ENCODE measurements at places on chromosomes 16 and 17. TPM values are rescaled to one million over a fixed set of nuclear protein-coding genes. Genes with fewer than 3 reads are reported as not detected.
A peak's percentile ranks its signal among the peaks of the same experiment; 100 is the strongest.

DNA sequence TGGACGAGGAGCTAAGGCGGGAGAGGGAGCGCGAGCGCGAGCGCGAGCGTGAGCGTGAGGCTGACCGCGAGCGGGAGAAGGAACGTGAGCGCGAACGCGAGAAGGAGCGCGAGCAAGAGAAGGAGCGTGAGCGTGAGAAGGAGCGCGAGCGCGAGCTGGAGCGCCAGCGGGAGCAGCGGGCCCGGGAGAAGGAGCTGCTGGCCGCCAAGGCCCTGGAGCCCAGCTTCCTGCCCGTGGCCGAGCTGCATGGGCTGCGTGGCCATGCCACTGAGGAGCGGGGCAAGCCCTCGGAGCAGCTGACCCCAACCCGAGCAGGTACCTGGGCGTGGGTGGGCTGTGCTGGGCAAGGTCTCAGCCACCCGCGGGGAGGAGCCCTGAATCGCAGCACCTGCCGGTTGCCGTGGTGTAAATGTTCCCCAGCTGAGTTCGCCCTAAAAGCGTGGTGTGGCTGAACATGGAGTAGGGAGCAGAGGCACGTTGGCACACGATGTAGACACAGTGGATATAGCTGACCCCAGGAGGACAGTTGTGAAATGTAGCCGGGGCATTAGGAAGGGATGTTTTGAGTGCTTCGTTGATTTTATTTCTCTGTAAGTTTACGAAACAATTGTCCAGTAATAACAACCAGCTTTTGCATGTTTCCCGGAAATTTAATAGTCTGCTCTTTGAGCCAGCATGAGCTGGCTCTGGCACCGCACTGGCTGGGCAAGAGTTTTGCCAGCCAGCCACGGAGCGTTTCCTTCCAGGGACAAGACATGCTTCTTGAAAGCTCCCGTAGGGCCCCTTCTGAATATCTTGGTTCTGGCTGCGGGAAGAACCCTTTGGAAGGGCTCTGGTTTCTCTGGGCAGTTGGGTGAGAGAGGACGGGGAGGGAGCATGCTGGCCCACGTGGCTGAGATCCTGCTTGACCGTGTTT, 32.1 kb downstream of the GINS2 start:
- DNase-seq = no peak

The AHSP gene
- not detected for total RNA-seq

- peak; percentile 51 for DNase-seq
Observed at GRCh38 chr16:72561-73548, at the start of gene RHBDF1. RHBDF1 (minus strand) TSS chr16:72631; CDS start chr16:65015, 7,616 bp downstream.

GRCh38 chr17:27550974-27551505, 79.9 kb upstream of the LGALS9 start:
- DNase-seq = no peak

DNA sequence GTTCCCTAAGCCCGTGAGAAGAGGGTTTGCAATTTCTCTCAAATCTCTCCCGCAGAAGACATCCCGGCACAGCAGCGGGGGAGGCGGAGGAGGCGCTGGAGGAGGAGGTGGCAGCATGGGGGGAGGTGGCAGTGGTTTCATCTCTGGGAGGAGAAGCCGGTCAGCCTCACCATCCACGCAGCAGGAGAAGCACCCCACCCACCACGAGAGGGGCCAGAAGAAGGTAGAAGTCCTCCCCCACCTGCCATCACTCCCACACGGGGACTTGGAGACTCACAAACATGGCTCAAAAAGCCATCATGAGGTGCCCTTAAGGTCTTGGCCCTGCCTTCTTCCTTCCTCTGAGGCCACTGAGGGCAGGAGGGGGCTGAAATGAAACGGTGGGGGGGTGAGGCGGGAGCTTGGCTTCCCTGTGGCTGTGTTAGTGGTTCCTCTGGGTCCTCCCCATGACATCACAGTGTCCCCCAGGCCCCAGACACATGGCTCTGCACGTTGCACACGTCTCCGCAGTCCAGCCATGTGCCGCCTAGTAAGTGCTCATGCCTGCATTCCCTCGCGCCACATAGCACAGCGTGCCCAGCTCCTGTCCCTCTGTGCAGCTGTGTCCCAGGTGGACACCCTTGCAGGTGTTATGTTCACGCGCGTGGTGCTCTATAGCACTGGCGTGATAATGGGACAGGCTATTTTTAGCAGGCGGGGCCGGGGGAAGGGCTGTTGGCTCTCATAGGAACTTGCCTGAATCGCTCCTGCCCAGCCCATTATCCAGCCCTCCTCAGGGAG, 6.9 kb downstream of the MLLT6 start:
- no peak for DNase-seq

The MT1G gene
- 55.2 TPM for total RNA-seq

The CAVIN1 gene
- total RNA-seq = 273 TPM

DNA sequence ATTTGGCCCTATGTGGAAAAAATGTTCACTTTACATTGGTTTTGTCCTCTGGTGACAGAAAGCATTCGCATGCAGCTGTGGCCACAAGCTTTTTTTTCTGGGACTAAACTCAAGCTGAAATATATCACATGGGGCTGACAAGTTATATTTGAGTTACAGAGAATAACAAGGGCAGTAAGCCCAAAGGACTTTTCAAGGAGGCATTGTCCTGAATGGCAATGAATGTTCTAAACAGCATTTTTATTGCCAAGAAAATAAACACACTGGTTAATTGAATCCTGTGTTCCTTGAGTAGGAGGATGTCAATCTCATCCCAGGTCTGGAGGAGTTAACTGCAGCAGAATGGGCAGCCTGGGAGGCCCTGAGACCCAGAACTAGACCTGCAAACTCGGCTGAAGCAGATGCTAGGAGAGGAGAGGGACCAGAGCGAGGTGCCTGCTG, 114.5 kb downstream of the COPRS start:
- no peak for DNase-seq

DNA sequence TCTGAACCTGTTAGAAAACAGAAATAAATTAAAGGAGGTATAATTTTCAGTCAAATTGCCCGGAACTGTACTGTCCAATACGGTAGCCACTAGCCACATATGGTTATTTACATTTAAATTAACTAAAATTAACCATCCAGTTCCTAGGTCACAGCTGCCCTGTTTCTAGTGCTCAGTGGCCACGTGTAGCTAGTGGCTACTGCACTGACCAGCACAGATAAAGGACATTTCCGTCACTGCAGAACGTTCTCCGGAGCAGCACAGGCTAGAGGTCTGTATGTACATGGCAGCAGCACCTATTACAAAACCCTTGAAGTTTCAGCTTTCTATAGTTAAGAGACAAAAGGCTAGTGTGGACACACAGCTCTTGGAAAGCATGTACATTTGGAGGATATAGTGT, 33.7 kb downstream of the CPSF4L start:
- no peak for DNase-seq

GRCh38 chr16:4891097-4891885, 44.0 kb downstream of the UBN1 start:
- no peak for DNase-seq

The TRPV3 gene
- total RNA-seq = 5.7 TPM

DNA sequence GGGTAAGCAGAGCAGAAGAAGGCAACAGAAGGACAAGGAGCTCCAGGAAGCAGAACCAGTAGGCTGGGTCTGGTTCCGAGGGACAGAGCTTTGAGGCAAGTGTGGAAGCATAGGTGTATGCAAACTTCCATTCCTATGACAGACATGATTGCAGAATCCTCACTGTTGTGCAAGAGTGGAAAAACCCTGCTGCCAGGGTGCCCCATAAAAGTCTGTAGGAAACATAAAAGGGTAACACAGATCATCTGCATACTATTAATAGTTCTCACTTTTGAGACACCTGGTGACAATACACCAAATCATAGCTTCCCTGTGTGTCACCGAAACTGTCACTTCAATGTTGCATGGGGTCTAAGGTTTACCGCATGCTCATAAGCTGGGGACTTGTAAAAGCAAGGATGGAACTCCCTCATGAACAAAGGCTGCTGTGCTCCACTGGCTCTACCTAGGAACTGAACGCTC, 39.7 kb downstream of the ARHGAP17 start:
- DNase-seq = no peak

- peak; percentile 23 for DNase-seq
Observed at GRCh38 chr17:66468241-66469087, 166.1 kb downstream of the PRKCA start.

All from mucosa of gallbladder (tissue), 1 donor.